ENCODE measurements at places on chromosomes 2 and 18.

DNA sequence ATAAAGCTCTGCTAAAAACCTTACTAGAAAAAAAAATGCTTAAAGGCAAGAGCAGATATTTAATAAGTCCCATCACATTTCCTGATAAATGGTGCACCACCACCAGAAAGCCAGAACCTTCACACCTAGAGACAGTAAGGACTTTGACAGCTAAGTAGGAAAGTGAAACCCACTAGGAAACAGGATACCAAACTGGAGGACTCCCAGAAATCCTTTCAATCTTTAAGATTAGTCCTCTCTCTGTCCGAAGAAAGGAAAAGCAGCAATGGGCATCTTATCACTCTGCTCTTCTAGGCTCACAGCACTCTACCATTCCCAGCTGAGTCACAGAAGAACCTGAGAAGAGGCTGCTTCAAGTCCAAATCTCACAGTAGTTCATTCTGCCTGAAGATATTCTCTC, 3.7 kb downstream of the DYM start:
- DNase-seq: no peak
- no peak overlapping the region for H3K27ac ChIP-seq
- H3K4me1 ChIP-seq: peaks cover 7% of the 10 kb centered on the region
- H3K27me3 ChIP-seq: no peaks in the 10 kb centered on the region
- no peak overlapping the region for H3K4me3 ChIP-seq

GRCh38 chr2:211867845-211868451, 670.7 kb downstream of the ERBB4 start:
- no peaks in the 10 kb centered on the region for H3K36me3 ChIP-seq
- peak; percentile 11 for DNase-seq
- no peak overlapping the region for H3K4me3 ChIP-seq
- H3K27me3 ChIP-seq: no peaks in the 10 kb centered on the region
- peaks cover 4% of the 10 kb centered on the region for H3K4me1 ChIP-seq

- no peak overlapping the region for H3K4me3 ChIP-seq
- H3K4me1 ChIP-seq: no peaks in the 10 kb centered on the region
- no peak for DNase-seq
- no peaks in the 10 kb centered on the region for H3K36me3 ChIP-seq
- no peak overlapping the region for H3K27ac ChIP-seq
- no peaks in the 10 kb centered on the region for H3K27me3 ChIP-seq
These were observed 523.1 kb upstream of the FSIP2 start for GRCh38 chr2:185215497-185215896.

GRCh38 chr2:46530639-46531038, 51.3 kb downstream of the TMEM247 start:
- no peaks in the 10 kb centered on the region for H3K4me1 ChIP-seq
- no peak overlapping the region for H3K27ac ChIP-seq
- H3K36me3 ChIP-seq: no peaks in the 10 kb centered on the region
- H3K27me3 ChIP-seq: no peaks in the 10 kb centered on the region
- no peak for DNase-seq
- no peak overlapping the region for H3K4me3 ChIP-seq

GRCh38 chr2:58064086-58064485, 17.5 kb downstream of the VRK2 start:
- H3K27ac ChIP-seq: no peak overlapping the region
- no peaks in the 10 kb centered on the region for H3K36me3 ChIP-seq
- no peaks in the 10 kb centered on the region for H3K4me1 ChIP-seq
- no peak overlapping the region for H3K4me3 ChIP-seq
- H3K27me3 ChIP-seq: no peaks in the 10 kb centered on the region

DNA sequence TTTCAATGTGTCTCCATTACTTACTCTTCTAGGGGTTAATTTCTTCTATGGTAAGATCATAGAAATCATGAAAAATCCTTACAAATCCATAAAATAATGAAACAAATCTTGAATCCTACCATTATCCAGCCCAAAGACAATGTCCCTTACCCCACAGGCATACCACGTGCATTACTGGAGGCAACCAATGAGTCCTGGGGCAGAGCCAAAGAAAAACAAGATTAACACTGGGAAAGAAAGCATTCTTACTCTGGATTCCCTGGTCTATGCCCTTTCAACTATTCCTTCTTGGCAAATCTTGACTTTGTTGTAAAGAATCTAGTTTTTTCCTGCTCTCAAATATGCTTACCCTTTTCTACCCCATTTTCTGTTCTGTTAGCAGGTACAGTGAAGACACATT, 3.1 kb upstream of the GALNT1 start:
- DNase-seq: no peak
- H3K4me3 ChIP-seq: no peak overlapping the region
- H3K27ac ChIP-seq: peak overlapping the region; percentile 0
- peaks cover 18% of the 10 kb centered on the region for H3K4me1 ChIP-seq
- no peaks in the 10 kb centered on the region for H3K36me3 ChIP-seq

- H3K27me3 ChIP-seq: no peaks in the 10 kb centered on the region
- no peaks in the 10 kb centered on the region for H3K4me1 ChIP-seq
- H3K4me3 ChIP-seq: no peak overlapping the region
- no peak overlapping the region for H3K27ac ChIP-seq
These were observed 18.1 kb upstream of the GCFC2 start for GRCh38 chr2:75728614-75729419.

GRCh38 chr2:130391872-130392670, 36.2 kb downstream of the PTPN18 start:
- peak overlapping the region; percentile 63 for H3K4me3 ChIP-seq
- H3K36me3 ChIP-seq: no peaks in the 10 kb centered on the region
- H3K4me1 ChIP-seq: peaks cover 7% of the 10 kb centered on the region

DNA sequence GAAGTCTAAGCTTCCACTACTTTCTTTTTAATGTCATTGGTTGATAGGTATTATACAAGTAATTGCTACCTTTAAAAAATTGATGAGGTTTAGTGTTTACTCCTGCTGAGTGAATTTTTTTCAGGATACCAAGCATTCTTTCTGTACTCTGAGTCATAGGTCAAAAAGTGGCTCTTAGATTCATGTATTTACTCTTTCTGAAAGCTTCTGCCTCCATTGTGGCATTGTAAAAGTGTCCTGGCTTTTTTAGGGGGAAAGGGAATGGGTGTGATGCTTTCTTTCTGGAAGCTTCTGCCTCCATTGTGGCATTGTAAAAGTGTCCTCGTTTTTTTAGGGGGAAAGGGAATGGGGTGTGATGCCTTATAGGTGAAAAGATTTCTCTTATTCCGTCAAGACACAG, 286.5 kb downstream of the LPIN1 start:
- DNase-seq: no peak
- peaks cover 5% of the 10 kb centered on the region for H3K4me1 ChIP-seq
- H3K27ac ChIP-seq: no peak overlapping the region
- no peak overlapping the region for H3K4me3 ChIP-seq
- no peaks in the 10 kb centered on the region for H3K36me3 ChIP-seq

DNA sequence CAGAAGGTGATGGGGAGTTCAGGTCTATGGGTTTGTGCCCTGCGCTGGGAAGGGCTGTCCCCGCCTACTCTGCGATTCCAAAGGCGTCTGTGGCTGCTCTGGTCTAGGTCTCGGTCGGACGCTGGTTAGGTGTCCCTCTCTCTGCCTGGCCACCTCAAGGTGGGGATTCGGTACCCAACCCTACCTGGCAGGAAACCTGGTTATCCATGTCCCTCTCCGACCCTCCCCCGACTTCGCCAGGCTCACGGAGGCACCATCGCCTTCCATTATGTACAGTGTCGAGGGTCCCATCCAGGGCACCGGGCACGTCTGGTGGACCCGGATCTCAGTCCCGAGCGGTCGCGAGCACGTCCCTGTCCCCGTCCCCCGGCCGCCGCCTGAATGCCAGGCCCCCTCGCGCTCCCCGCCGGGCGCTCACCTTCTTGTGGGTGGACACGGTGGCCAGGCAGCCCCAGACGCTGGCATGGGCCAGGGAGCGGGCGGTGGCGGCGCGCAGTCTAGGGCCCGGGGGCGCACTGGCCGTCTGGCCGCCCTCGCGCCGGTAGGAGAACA, 628 bp downstream of the CREG2 start:
- no peaks in the 10 kb centered on the region for H3K36me3 ChIP-seq
- H3K27ac ChIP-seq: no peak overlapping the region
- no peaks in the 10 kb centered on the region for H3K4me1 ChIP-seq
- peak overlapping the region; percentile 58 for H3K4me3 ChIP-seq
- no peak for DNase-seq
- peaks cover 58% of the 10 kb centered on the region for H3K27me3 ChIP-seq

- H3K4me1 ChIP-seq: no peaks in the 10 kb centered on the region
- no peaks in the 10 kb centered on the region for H3K36me3 ChIP-seq
- H3K27me3 ChIP-seq: no peaks in the 10 kb centered on the region
- DNase-seq: no peak
- H3K27ac ChIP-seq: no peak overlapping the region
These were observed 175.3 kb upstream of the EPHA4 start for GRCh38 chr2:221747289-221747972.

- H3K4me3 ChIP-seq: no peak overlapping the region
- no peaks in the 10 kb centered on the region for H3K36me3 ChIP-seq
- DNase-seq: peak; percentile 12
- H3K27ac ChIP-seq: peak overlapping the region; percentile 21
These were observed 164.8 kb downstream of the METTL4 start for GRCh38 chr18:2406544-2406943.

DNA sequence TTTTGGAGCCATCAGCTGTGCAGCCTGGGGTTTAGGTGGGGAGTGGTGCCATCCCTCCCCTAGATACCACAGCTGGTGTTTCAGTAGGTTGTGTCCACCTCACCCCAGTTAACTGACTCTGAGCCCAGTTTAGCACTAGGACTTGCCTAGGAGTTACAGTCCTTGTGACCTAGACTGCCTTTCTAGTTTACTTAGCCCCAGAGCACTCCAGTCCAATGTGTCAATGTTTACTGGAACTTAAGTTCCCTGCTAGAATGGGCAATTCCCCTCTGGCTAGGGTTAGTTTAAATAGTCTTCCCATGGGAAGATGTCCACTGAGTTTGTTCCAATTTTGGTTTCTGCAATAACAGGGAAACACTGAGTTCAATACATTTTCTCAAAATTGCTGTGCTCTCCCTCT, 909.2 kb downstream of the CCDC85A start:
- H3K36me3 ChIP-seq: no peaks in the 10 kb centered on the region
- no peaks in the 10 kb centered on the region for H3K4me1 ChIP-seq
- H3K27me3 ChIP-seq: no peaks in the 10 kb centered on the region
- DNase-seq: no peak
- H3K4me3 ChIP-seq: no peak overlapping the region

- no peak for DNase-seq
- no peaks in the 10 kb centered on the region for H3K36me3 ChIP-seq
- no peak overlapping the region for H3K4me3 ChIP-seq
These were observed 99.7 kb upstream of the SMAD7 start for GRCh38 chr18:49050452-49050851.

- H3K36me3 ChIP-seq: no peaks in the 10 kb centered on the region
- H3K27me3 ChIP-seq: no peaks in the 10 kb centered on the region
- no peak for DNase-seq
- no peak overlapping the region for H3K4me3 ChIP-seq
These were observed 103.6 kb upstream of the TMEM200C start for GRCh38 chr18:5998907-5999306.

DNA sequence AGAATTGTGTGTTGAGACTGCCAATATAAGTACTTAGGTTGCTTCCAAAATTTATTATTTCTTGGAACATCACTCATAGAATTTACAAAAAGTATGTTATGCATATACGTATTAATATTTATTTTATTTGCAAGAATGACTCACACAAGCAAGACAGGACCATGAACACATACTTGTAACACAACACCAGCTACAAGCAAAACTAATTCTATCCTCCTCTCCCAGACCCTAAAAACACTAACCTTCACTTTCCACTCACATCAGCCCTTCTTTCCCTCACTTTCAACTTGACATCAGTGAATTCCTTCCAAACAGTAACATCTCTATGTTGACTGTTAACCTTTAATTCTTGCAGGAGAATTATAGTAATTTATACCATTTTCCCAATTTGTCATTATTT, 24.3 kb downstream of the OSBPL1A start:
- no peak for DNase-seq
- H3K4me1 ChIP-seq: no peaks in the 10 kb centered on the region
- no peaks in the 10 kb centered on the region for H3K27me3 ChIP-seq
- no peak overlapping the region for H3K4me3 ChIP-seq
- H3K27ac ChIP-seq: no peak overlapping the region

DNA sequence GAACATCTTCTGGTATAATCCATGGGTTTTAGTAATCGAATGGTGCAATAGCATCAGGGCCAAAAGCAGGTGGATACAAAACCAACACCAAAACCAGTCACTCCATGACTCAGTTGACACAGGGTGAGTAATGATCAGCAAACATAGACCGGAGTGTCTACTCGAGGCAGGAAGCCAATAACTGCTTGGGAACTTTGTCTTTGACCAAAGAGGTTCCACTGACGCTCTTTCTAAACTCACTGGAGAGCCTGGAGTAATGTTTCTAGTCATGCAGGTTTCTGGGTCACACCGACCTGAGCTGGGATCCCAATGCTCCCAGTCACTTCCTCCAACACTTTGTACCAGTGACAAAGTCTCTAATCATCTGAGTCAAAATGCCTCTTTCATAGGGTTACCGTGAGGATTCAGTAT, 30.9 kb downstream of the MREG start:
- H3K36me3 ChIP-seq: no peaks in the 10 kb centered on the region
- no peaks in the 10 kb centered on the region for H3K4me1 ChIP-seq
- peak overlapping the region; percentile 77 for H3K27ac ChIP-seq
- no peaks in the 10 kb centered on the region for H3K27me3 ChIP-seq

GRCh38 chr18:22320155-22320554, 97.6 kb downstream of the CTAGE1 start:
- DNase-seq: no peak
- H3K36me3 ChIP-seq: no peaks in the 10 kb centered on the region

DNA sequence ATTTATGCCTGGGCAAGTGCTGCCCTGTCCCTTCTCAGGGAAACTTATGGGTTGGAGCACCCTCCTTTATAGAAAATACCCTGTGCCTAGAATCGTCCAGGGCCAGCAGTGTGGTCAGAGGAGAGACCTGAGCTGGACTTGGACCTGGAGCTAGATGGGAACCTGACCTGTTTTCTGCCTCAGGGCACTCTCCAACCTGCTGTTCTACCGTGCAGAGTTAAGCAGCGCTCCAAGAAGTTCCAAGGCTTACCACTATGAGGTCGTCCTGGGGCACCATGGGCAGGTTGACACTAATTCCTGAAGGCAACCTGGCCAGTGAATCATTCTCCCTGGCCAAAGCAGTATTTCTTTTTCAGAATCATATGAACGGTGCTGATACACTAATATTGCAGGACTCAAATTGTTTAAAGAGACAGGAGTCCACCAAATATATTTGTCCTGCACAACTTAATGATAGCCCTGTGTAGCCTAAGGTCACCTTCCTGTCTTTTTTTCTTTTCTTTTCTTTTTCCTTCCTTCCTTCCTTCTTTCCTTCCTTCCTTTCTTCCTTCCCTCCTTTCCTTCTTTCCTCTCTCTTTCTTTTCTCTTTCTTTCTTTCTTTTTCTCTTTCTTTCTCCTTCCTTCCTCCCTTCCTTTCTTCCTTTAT, 455.4 kb upstream of the HNMT start:
- H3K36me3 ChIP-seq: no peaks in the 10 kb centered on the region
- peaks cover 19% of the 10 kb centered on the region for H3K4me1 ChIP-seq
- no peak overlapping the region for H3K4me3 ChIP-seq
- no peak for DNase-seq
- H3K27me3 ChIP-seq: no peaks in the 10 kb centered on the region
